NCI-H1436 (cell line): ENCODE measurements at places on chromosomes 6 and 20.
A peak's percentile ranks its signal among the peaks of the same experiment; 100 is the strongest.

DNA sequence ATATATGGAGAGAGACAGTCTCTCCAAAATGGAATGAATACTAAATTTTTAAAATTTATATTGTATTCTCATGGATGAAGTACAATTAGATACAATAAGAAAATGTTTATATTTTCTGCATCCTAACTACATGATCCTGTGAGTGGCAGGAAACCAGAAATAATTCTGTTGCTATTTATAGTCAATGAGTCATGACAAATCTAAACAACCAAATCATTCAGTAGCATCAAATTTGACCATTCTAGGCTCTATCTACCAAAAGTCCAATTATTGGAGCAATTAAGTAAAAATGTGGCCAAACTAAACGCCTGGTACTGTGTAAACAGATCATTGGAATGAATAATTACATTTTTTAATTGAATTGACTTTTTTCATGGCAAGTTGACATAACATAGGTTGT, 959.8 kb downstream of the EPHA7 start:
- DNase-seq: no peak

DNA sequence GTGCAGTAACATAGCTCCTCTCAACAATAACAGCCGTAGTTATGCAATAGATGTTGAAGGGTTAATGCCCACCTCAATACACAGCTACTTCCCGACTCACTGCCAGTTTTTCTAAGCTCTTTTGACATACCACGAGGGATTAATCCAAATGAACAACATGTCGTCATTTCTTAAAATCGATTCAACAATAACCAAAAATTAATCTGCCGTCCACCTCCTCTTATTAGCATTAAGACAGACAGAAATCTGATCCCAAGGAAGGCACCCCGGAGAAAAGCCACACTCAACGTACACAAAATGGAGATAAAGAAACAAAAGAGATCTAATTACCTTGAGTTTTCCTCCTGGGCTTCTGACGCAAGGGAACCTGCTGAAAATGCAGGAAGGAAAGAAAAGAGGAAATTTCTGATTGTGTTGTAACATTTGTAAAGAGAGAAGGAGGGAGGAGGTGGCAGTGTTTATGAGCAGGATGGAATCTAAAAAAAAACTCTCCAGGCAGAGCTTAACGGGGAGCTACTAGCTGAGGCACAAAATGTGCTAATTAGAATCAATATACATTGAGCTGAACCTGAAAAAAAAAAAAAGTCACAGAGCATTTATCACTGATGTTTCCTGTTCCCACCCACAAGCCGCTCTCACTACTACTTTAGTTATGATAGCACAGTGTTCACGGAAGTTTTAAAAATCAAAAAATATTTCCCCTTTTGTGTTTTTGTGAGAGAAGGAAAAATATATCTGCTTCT, 109.3 kb downstream of the IPCEF1 start:
- no peak for DNase-seq

GRCh38 chr6:91094341-91094740, 507.5 kb upstream of the MAP3K7 start:
- no peak for DNase-seq

DNA sequence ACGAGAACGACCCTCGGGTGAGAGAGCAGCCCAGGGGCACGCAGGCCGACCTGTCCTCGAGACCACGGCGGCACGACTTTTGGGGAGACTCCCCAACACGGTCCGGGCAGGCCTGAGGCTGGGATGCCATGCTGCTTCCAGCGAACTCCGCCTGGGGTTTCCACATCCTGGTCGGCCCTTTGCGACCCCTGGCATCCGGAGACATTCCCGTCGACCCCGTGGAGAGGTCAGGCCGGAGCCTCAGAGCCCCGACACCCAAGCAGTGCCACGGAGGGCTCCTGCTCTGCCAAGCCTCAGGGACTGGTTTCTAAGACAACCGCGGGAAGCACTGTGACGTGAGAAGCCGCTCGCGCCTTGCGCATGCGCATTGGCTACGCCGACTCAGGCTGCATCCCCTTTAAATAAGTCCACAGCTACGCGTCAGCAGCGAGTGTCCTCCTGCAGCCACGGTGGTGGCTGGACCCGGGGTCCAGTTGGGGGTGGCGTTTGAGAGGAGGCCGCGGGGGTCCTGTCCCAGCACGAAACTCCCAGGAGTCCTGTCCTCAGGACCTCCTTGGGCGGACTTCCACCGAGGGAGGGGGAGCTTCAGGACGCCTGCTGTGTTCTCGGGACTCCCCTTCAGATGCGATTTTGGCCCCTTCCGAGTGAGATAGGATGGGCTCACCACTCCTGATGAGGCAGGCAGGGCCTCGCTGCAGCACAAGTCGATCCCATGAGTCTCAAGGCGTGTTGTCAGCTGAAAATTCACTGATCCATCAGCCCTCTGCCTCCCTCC, 1089.3 kb upstream of the DEFB115 start:
- DNase-seq: no peak

- DNase-seq: no peak
These were observed 15.3 kb downstream of the PPARD start for GRCh38 chr6:35357677-35358076.

- DNase-seq: no peak
These were observed 17.4 kb upstream of the BMP7 start for GRCh38 chr20:57283860-57284259.

DNA sequence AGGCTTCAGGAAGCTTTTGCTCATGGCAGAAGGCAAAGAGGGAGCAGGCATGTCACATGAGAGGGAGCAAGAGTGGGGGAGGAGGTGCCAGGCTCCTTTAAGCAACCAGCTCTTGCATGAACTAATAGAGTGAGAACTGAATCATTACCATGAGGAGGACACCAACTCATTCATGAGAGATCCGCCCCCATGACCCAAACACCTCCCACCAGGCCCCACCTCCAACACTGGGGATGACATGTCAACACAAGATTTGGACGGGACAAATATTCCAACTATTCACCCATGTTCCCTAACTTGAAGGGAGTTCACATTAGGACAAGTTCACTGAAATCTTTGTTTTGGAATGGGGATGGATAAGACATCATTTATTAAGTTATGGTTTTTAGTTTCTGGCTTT, 155.2 kb upstream of the ESR1 start:
- no peak for DNase-seq

- no peak for DNase-seq
These were observed 1338.0 kb upstream of the EYS start for GRCh38 chr6:67045076-67045475.

- no peak for DNase-seq
These were observed 5.1 kb upstream of the DBNDD2 start for GRCh38 chr20:45402946-45403345.

GRCh38 chr6:169795196-169795595, 43.8 kb downstream of the ERMARD start:
- DNase-seq: no peak

- no peak for DNase-seq
These were observed 7.4 kb upstream of the PNRC1 start for GRCh38 chr6:89073014-89073620.

DNA sequence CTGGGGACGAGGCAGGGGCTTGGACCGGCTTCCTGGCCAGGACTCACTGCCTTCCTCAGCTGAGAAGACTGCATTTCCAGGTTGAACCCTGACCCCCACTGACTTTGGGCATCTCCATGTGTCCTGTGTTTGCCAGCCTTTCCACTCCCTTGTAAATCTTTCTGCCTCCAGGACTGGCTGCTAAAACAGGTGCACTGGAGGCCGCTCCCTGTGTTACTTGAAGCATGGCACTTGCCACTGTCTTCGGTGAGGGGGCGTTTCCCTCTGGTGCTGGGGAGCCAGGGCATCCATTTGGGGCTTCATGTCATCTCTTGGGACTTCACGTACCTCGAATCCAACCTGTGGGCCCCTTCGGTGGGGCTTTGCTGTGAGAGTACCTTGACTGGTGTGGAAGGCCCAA, 6.7 kb upstream of the RBM38 start:
- no peak for DNase-seq

- DNase-seq: no peak
These were observed 57.8 kb upstream of the NKAIN2 start for GRCh38 chr6:123745895-123746294.

GRCh38 chr20:30286157-30286556, 971.3 kb upstream of the DEFB115 start:
- DNase-seq: no peak

- DNase-seq: peak; percentile 55
These were observed 56.8 kb downstream of the KCNS1 start for GRCh38 chr20:45044084-45044573.

GRCh38 chr20:64231621-64232550, 23.7 kb upstream of the PCMTD2 start:
- DNase-seq: no peak

GRCh38 chr6:37862992-37863391, 43.5 kb downstream of the ZFAND3 start:
- no peak for DNase-seq

GRCh38 chr6:97215157-97215769, 67.8 kb downstream of the MMS22L start:
- peak; percentile 1 for DNase-seq

GRCh38 chr20:49561806-49562205, 6.1 kb downstream of the PTGIS start:
- no peak for DNase-seq

DNA sequence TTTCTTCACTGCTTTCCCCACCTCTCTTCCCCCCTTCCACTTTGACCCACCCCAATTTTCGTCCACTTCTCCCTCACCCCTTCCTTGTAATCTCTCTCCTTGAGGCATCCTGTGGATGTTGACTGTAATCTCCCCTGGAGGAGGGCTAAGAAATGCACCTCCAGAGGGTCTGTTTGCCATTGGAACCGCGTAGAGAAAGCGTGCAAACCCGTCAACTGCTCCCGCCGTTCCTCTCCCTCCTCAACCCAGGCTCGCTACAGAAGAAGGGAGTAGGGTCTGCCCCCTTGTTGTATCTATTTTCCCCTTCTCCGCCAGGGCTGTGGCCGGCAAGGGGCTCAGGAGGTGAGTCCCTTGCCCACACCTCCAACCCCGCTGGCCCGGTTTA, 502 bp upstream of the HTR1E start:
- peak; percentile 2 for DNase-seq

- no peak for DNase-seq
These were observed 81.0 kb downstream of the EDN1 start for GRCh38 chr6:12371151-12371550.

- peak; percentile 24 for DNase-seq
These were observed 49.7 kb upstream of the IL20RA start for GRCh38 chr6:137094411-137095008.

DNA sequence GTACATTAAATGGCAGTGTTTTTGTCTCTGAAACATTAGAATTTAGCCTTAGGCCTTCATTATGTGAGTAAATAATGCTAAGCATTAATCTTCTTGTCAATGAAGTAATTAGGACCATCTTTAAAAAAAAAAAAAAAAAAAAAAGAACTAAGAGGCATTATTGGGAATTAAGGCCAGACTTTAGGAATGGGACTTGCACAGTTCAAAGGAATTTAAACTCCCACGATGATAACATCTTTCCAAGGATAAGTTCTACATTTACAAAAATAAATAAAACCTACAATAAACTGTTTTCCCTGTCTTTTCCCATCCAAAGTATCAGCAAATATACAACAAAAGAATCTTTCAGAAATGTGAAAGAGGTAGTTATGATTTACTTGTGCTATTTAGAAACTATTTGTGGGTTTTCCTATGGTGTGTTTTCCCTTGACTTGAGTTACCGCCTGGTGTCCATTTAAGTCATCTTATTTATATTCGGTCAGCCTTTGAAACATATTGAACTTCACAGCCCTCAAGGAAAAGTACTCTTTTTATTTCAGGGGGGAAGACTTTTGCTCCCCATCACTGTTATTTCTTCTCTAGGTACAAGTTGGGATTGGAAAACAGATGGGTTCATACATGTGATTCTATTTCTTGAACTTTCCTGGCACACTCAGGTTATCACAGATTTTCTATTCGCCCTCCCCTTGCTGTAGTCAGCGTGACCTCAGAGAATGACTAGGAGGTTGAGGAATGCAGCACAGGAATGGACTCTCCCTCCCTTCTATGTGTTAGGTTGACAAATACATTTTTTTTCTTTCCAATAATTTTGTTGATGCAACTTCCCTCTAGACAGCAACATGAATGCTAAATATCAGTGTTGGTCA, 13.6 kb downstream of the STMND1 start:
- DNase-seq: no peak

- no peak for DNase-seq
These were observed 76.5 kb upstream of the RGS17 start for GRCh38 chr6:153207617-153208016.

DNA sequence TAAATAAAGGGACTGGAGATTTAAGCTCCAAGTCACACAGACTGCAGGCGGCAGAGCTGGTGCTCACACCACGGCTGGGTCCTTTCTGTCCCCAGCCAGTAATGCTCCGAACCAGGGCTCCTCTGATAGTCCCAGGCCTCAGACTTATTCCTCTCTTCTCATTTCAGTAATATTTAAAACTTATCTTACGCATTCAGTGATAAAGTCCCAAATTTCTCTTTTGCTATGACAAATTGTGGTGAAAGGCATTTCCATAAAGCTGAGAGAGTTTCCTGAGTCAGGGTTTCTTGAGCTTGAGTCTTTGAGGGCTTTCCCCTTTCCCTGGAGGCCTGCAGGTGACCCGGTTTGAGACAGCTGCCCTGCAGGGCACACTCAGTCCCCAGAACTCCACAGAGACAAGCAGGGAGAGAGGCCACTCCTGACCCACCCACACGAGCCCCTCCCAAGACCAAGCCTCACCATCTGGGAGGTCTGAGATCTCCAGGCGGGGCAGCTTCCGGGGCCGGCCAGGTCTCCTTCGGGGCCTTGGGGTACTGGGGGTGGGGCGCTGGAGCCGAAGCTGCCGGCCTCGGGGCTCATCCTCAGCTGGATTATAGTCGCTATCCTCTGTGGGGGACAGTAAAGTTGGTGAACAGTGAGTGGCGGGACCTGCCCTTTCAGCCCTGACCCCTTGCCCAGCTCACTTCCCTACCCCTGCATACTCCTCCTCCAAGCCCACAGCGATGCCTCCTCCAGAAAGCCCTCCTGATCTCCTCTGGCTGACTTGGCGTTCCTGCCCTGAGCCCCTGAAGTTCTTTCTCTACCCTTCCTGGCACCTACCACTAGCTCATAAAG, 6.6 kb downstream of the ZNF335 start:
- DNase-seq: no peak

- DNase-seq: no peak
These were observed 185.4 kb upstream of the VGLL2 start for GRCh38 chr6:117079951-117080350.

DNA sequence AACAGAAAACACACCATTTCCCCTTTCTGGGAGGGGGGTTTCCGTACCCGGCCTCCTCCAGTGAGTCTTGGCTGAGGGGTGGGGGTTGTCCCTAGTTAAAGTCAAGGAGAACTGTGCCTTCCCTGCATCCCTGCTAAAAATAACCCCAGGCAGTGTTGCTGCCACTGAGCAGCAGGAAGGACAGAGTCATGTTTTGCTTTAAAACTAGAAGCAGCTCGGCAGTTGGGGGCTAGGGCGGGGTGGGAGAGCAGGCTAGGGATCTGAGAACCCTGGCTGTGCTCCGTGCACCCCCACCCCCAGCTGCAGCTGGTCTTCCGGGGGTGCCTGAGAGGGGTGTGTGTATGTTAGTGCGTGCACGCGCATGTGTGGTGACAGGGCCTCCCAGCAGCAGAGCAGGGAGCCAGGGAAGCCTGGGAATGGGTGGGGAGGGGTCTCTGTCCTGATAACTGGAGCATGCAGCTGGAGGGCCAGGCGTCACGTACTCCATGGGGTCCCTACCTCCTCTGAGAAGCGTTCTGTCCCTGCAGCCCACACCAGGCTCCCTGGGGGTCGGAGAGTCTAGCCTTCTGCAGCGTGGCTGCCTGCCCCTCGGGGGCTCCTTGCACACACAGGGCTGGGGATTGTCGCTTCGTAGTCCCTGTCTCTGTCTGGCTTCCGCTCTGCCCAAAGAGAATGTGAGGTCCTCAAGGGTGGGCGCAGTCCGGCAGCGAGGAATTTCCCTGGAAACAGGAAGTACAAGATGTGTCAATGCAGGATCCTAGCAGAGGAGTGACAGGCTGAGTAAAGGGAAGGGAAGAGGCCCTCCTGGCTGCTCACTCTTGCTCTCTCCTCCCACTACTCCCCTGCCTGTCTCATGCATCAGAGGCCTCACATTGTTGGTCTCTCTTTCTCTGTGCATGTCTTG, 16.8 kb upstream of the ARMC12 start:
- no peak for DNase-seq
